ENCODE measurements at places on chromosomes 1 and 21. TPM values are rescaled to one million over a fixed set of nuclear protein-coding genes. Genes with fewer than 3 reads are reported as not detected.

Gene TMEM269
- 0.52 TPM for total RNA-seq

Gene RGS16
- total RNA-seq, result 7.8 TPM

Gene RGS13
- total RNA-seq, result under 0.01 TPM

Gene GBP3
- total RNA-seq, result 2.1 TPM

Gene SLC22A15
- total RNA-seq, result under 0.01 TPM

Gene KAZN
- 3.7 TPM for total RNA-seq

Gene VWA5B1
- 0.52 TPM for total RNA-seq

Gene PRRX1
- total RNA-seq, result 127 TPM

Gene OLFM3
- 0.52 TPM for total RNA-seq

Gene HSD3B1
- total RNA-seq, result not detected

Gene EPHB2
- 13.0 TPM for total RNA-seq

Gene CD84
- 3.1 TPM for total RNA-seq

Gene PPM1J
- 1.0 TPM for total RNA-seq

Gene C1orf141
- total RNA-seq, result not detected

Gene PBX1
- total RNA-seq, result 53.2 TPM

Gene EPHA2
- total RNA-seq, result 5.2 TPM

Gene HRNR
- total RNA-seq, result not detected

Gene TMEM82
- not detected for total RNA-seq

Gene LRRC7
- 11.5 TPM for total RNA-seq

Gene FCGR1A
- 5.2 TPM for total RNA-seq

Gene EVI5
- total RNA-seq, result 40.7 TPM

Gene MTARC1
- total RNA-seq, result 5.2 TPM

Gene C1QTNF12
- total RNA-seq, result 1.0 TPM

Gene NKAIN1
- not detected for total RNA-seq

Gene PCAT6
- total RNA-seq, result not detected

Gene CASQ2
- 416 TPM for total RNA-seq

Gene NGF
- total RNA-seq, result 2.1 TPM

Gene GNG4
- total RNA-seq, result 1.0 TPM

Gene OPTC
- not detected for total RNA-seq

Gene KRTAP12-4
- not detected for total RNA-seq

Gene PWP2
- 7.3 TPM for total RNA-seq

Gene MINDY1
- total RNA-seq, result 16.2 TPM

Gene GPR89B
- 39.7 TPM for total RNA-seq

Gene TRAF3IP3
- total RNA-seq, result 1.0 TPM

Gene RCSD1
- 45.9 TPM for total RNA-seq

Gene SPRR2A
- not detected for total RNA-seq

Gene CELA2A
- not detected for total RNA-seq

Gene PPP1R8
- total RNA-seq, result 42.3 TPM

Gene AMIGO1
- 8.4 TPM for total RNA-seq

Gene LCE2B
- not detected for total RNA-seq

Gene CRYAA
- total RNA-seq, result not detected

Gene SH3D21
- 0.52 TPM for total RNA-seq

Gene OR2T11
- not detected for total RNA-seq

Gene CD52
- total RNA-seq, result not detected

Gene LINGO4
- total RNA-seq, result under 0.01 TPM

Gene TFAP2E
- total RNA-seq, result 0.52 TPM

Gene OR2T33
- not detected for total RNA-seq

Gene BCAR3
- total RNA-seq, result 14.6 TPM

Gene OR10J1
- total RNA-seq, result not detected

Gene CR1L
- total RNA-seq, result 2.6 TPM

Gene PROX1
- total RNA-seq, result 6.3 TPM

Gene CD58
- total RNA-seq, result 15.1 TPM

Gene CDC42BPA
- total RNA-seq, result 44.4 TPM

Gene FRRS1
- 5.7 TPM for total RNA-seq

Gene ZNF695
- 0.52 TPM for total RNA-seq

Data from skeletal muscle tissue (tissue), 5 donors.